Aorta (tissue), 5 donors: ENCODE measurements at places on chromosomes 12 and 14. TPM values are rescaled to one million over a fixed set of nuclear protein-coding genes. Genes with fewer than 3 reads are reported as not detected.

- DNase-seq, result no peak
These were observed 287.3 kb downstream of the MED13L start for GRCh38 chr12:115990241-115990640.

GRCh38 chr14:87152693-87153092, 840.3 kb downstream of the GALC start:
- no peak for DNase-seq

- no peak for DNase-seq
These were observed 641.9 kb upstream of the FBXO33 start for GRCh38 chr14:40074169-40074568.

- DNase-seq, result no peak
These were observed 291.3 kb upstream of the ATP2B1 start for GRCh38 chr12:89999699-90000505.

- peak; percentile 83 for DNase-seq
These were observed 2.3 kb upstream of the CEBPE start for GRCh38 chr14:23121361-23121771.

GRCh38 chr12:91432089-91432488, 249.5 kb upstream of the DCN start:
- no peak for DNase-seq

DNA sequence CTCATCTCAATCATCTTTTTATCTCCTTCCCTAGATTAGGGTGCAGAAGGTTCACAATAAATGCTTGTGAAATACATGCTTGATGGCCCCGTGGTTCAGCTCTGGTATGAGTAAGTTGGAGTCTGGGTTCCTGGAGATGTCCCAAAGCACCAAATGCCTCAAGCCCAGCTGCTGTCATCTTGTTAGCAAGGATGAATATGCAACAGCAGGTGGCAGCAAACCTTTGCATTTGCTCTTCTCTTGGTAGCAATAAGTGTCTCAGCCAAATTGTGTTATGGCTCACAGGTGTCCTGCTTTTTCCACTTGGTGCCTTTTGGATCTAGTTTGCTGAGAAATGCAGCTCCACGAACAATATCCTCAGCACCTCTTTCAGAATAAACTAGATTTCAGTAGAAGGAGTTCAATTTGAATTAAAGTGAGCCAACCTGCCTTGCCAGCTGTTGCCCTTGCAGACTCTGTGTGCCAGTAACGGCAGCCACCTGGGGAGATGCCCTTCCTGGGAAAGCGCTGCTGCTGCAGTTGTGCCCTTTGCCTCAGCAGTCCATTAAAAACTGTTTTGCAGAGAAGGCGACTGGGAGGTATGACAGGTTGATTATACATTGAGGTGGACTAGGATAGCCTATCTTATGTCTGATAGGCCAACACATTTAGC, 417.3 kb downstream of the SNAPC1 start:
- no peak for DNase-seq

DNA sequence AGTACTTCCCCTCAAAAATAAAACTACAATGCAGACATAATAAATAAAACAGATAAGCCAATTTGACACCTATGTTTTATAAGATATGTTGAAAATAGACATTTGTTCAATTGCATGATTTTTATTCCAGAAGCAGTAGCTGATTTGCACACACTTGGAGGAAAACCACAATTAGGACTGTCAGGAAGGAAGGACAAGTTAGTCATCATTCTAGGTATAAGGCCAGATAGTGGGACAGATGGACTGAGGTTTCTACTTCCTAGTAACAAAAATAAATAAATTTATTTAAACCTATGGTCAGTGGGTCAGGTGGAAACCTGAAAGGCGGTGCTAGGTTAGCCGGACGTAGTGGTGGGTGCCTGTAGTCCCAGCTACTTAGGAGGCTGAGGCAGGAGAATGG, 141.8 kb upstream of the RASSF8 start:
- no peak for DNase-seq

Gene TMEM233
- total RNA-seq, result 2.5 TPM

Gene SLC7A8
- total RNA-seq, result 20.0 TPM

Gene DAZAP2
- 167 TPM for total RNA-seq

Gene GPR137C
- 1.7 TPM for total RNA-seq

Gene SLC39A2
- not detected for total RNA-seq
